ENCODE measurements at places on chromosomes 16 and 17. TPM values are rescaled to one million over a fixed set of nuclear protein-coding genes. Genes with fewer than 3 reads are reported as not detected.

GRCh38 chr16:15606518-15607220 lies 36.3 kb downstream of the MARF1 start:
- DNase-seq: no peak

DNA sequence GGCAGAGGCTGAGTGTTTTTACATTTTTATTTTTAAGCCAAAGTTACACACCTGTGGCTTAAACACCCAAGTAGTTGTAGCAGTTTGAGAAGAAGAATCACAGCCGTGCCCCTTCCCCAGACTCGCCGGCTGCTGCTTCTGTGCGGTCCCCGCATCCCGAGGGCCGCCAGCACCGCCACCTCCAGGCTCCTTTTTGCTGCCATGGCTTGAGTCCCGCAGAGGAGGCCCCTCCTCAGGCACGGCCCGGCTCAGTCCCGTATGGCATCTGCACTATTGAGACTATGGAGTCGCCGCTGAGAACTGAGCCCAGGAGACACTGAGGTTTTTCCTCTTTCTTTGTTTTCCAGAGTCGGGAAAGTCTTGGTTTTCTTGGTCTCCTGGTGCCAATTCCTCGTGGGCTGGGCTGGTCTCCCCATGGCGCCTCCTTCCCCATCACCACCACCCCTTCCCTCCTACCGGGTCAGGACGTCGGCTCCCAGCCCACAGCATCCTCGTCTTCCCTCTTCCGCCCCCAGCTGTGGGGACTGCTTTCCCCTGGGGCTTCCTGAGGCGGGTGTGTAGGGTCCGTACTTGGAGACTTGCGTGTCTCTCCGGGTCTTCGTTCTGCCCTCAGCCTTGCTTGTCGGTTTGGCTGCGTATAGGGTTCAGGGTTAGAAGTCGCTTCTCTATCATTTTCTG lies 32.6 kb upstream of the CDH15 start:
- DNase-seq: no peak

KRTAP9-2 gene
- total RNA-seq: not detected

NAGS gene
- total RNA-seq: 0.64 TPM

Measured in fibroblast of villous mesenchyme (primary cell).